ENCODE measurements at places on chromosomes 11 and 22.

- H3K27ac ChIP-seq, result peak overlapping the region; percentile 93
- H3K27me3 ChIP-seq, result no peaks in the 10 kb centered on the region
- no peaks in the 10 kb centered on the region for H3K36me3 ChIP-seq
- DNase-seq, result peak; percentile 89
Measured at GRCh38 chr11:64185175-64185692, 737 bp upstream of the STIP1 start.

- no peaks in the 10 kb centered on the region for H3K4me1 ChIP-seq
- H3K36me3 ChIP-seq, result no peaks in the 10 kb centered on the region
- no peak overlapping the region for H3K27ac ChIP-seq
Measured at GRCh38 chr11:61853698-61854169, 25.6 kb downstream of the FADS2 start.

DNA sequence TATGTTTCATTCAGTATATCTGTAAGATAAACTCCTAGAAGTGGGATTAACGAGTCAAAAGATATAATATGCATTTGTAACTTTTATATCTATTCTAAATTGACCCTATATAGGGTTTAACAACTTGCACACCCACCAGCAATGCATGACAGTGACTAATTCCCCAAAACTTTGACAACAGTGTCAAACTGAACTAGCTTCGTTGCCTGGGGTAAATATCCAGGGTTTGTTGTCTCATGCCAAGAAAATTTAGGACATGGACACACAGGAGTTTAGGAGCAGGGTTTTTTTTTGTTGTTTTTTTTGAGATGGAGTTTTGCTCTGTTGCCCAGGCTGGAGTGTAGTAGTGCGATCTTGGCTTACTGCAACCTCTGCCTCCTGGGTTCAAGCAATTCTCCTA is 5.1 kb downstream of the SNU13 start:
- DNase-seq, result no peak
- no peak overlapping the region for H3K4me3 ChIP-seq
- H3K4me1 ChIP-seq, result peaks cover 28% of the 10 kb centered on the region
- H3K27me3 ChIP-seq, result no peaks in the 10 kb centered on the region
- H3K36me3 ChIP-seq, result no peaks in the 10 kb centered on the region
- H3K27ac ChIP-seq, result no peak overlapping the region

DNA sequence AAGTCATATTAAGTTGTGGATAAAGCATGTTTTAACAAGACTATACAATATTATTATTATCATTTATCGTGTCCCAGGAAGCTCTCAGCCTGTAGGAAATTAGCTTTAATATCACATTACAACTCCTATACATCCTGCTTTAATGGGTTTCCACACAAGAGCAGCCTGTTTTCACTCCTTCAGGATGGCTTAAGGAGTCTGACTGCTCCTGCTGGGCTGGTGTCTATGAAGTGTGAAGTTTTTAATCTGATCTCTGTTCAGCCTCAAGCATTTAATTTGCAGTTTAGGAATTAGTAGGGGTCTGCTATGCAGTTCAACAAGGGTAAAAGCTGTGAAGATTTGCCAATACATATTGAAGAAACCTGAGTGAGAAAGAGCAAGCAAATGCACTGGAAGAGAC is 653.4 kb upstream of the LRRC4C start:
- no peaks in the 10 kb centered on the region for H3K4me1 ChIP-seq
- no peak overlapping the region for H3K4me3 ChIP-seq

GRCh38 chr11:45106440-45106839 is 40.0 kb upstream of the PRDM11 start:
- no peak overlapping the region for H3K4me3 ChIP-seq
- H3K36me3 ChIP-seq, result no peaks in the 10 kb centered on the region
- DNase-seq, result no peak
- no peaks in the 10 kb centered on the region for H3K27me3 ChIP-seq
- H3K4me1 ChIP-seq, result no peaks in the 10 kb centered on the region

DNA sequence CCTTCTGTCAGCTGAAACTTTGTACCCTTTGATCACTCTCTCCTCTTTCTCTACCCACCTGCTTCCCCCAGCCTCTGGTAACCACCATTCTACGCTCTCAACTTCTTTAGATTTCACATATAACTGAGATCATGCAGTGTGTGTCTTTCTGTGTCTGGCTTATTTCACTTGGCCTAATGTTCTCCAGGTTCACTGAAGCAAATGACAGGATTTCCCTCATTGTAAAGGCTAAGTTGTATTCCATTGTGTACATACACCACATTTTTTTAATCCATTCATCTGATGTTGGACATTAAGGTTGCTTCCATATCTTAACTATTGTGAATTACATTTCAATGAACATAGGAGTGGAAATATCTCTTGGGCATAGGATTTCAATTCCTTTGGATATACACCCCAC is 207.6 kb downstream of the MIAT start:
- H3K27me3 ChIP-seq, result no peaks in the 10 kb centered on the region
- no peaks in the 10 kb centered on the region for H3K4me1 ChIP-seq
- H3K4me3 ChIP-seq, result no peak overlapping the region

DNA sequence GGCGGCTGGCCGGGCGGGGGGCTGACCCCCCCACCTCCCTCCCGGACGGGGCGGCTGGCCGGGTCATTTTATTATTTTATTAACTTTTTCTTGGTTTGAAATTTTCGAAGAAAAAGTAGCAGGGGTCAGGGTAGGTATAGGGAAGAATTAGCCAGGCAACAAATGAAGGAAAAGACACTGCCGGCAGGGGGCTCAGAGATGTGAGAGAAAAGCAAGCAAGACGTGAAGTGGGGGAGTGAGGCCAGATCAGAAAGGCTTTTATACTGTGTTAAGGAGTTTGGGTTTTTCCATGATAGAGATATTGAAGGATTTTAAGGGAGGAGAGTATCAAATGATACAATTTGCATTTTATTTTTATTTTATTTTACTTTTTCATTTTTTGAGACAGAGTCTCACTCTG is 19.0 kb downstream of the RNF214 start:
- no peak for DNase-seq
- H3K4me3 ChIP-seq, result no peak overlapping the region
- no peaks in the 10 kb centered on the region for H3K4me1 ChIP-seq
- H3K27ac ChIP-seq, result no peak overlapping the region
- H3K27me3 ChIP-seq, result no peaks in the 10 kb centered on the region

DNA sequence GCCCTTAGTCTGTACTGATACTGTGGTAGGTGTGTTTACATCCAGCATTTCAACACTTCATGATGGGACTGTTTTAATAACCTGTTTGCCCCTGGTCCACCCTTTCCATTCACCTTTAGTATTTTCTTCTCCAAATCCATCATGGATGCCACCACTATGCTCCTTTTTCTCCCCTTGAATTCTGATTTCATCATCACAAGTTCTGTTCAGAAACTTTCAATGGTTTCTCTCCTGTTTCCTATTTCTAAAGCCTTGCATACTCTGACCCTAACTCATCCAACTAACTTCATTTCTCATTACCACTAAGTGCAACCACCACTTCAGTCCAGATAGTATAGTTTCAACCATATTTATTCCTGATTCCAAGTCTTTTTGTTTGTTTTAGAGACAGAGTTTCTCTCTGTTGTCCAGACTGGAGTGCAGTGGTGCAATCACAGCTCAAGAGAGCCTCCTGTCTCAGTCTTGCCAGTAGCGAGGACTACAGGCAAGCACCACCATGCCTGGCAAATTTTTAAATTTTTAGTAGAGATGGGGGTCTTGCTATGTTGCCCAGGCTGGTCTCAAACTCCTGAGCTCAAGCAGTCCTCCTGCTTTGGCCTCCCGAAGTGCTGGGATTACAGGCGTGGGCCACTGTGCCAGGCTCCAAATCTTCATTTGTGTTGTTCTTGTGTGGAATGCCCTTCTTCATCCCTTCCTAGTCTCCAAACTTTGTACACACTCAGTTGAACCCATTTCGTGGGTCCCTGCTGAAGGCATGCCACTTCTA is 1.2 kb upstream of the LIN7C start:
- H3K27me3 ChIP-seq, result no peaks in the 10 kb centered on the region
- H3K4me3 ChIP-seq, result no peak overlapping the region
- DNase-seq, result no peak
- no peaks in the 10 kb centered on the region for H3K36me3 ChIP-seq
- H3K4me1 ChIP-seq, result peaks cover 35% of the 10 kb centered on the region
- no peak overlapping the region for H3K27ac ChIP-seq

DNA sequence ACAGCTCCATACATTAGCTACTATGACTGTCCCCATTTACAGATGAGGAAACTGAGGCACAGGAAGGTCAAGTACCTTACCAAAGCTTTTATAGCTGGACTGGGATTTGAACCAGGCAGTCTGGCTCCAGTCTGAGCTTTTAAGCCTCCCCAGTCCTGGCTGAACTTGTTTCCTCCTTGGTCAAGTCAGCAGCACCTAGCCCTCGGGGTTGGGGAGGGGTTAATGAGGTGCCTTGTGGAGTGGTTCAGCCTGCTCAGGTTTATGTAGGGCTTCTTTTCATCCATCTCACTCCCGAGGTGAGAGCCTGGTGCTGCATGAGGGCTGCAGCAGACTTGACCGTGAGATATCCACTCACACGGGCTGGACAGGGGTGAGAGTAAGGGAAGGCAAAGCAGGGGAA is 36.7 kb upstream of the GCAT start:
- H3K27me3 ChIP-seq, result no peaks in the 10 kb centered on the region
- no peak overlapping the region for H3K4me3 ChIP-seq
- no peak for DNase-seq
- no peaks in the 10 kb centered on the region for H3K36me3 ChIP-seq

DNA sequence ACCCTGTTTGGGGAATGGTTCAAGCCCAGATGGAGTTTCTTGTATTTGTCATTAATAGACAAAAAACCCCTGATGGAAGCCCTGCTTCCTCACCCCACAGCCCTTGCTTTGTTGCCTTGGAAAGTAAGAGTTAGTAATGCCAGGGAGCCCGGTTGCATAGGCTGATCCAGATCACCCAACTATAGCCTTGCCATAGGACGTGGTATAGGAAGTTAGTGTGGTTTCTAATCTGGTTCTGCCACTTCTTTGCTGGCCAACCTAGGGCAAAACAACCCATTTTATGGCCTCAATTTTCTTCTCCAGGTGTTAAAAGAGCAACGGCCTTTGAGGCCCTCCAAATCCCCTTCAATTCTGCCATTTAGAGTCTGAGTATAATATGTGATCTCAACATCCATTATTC is 97.9 kb downstream of the STIM1 start:
- no peak overlapping the region for H3K4me3 ChIP-seq
- H3K27me3 ChIP-seq, result no peaks in the 10 kb centered on the region
- H3K27ac ChIP-seq, result no peak overlapping the region
- H3K36me3 ChIP-seq, result no peaks in the 10 kb centered on the region
- no peak for DNase-seq

GRCh38 chr11:128890543-128891368 is at the start of gene KCNJ5:
Gene KCNJ5 (plus strand): TSS chr11:128891356. CDS start chr11:128911274, 19,918 bp downstream.
- peak within 1 kb of the TSS; percentile 87 for H3K27ac ChIP-seq
- H3K27me3 ChIP-seq, result no peaks in the 10 kb centered on the region
- peak within 1 kb of the TSS; percentile 17 for H3K4me3 ChIP-seq
- peak; percentile 56 for DNase-seq
- H3K4me1 ChIP-seq, result peaks cover 87% of the 10 kb centered on the region

DNA sequence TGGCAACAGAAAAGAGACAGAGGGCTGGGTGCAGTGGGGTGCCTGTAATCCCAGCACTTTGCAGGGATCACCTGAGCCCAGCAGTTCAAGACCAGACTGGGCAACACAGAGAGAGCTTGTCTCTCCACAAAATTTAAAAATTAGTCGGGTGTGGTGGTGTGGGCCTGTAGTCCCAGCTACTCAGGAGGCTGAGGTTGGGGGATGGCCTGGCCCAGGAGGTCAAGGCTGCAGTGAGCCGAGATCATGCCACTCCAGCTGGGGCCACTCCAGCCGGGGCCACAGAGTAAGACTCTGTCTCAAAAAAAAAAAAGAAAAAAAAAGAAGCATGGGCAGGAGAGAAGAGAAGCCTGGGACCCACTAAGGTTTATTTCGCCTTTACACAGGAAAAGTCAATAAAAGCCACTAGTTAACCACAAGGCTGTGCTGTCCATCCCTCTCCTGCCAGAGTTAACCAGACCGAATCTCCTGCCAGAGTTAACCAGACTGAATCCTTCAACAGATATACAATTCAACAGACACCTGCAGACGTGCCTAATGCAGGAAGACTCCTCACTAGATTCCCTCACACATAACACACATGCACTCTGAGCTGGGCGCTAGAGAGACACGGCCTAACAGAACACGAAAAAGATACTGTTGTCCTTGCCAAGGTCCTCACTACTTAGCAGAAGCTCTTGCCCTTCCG is 29.8 kb downstream of the MICAL3 start:
- no peak overlapping the region for H3K4me3 ChIP-seq
- no peaks in the 10 kb centered on the region for H3K27me3 ChIP-seq
- no peaks in the 10 kb centered on the region for H3K36me3 ChIP-seq
- H3K27ac ChIP-seq, result no peak overlapping the region

GRCh38 chr11:122653916-122654585 is 1.5 kb upstream of the UBASH3B start:
- H3K27ac ChIP-seq, result no peak overlapping the region
- H3K4me3 ChIP-seq, result no peak overlapping the region
- peaks cover 13% of the 10 kb centered on the region for H3K4me1 ChIP-seq

DNA sequence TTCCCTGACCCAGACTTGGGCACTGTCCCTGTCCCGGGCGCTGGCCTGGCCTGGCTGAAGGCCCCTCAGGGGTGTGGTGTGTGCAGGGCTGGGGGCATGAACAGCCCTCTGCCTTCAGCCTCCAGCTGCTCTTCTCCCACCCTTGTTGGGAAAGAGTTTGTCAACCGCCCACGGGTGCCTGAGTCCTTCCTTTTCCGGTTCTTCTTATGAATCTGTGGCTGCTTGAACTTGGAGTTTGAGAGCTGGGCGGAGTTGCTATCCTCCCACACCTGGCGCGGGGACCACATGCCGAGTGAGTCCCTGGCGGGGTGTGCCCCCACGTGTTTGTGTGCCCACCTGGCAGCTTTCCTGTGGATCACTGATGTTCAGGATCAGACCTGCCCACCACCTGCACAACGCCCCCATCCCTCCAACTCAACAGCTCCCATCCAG is 13.4 kb downstream of the NFAM1 start:
- H3K27me3 ChIP-seq, result no peaks in the 10 kb centered on the region
- H3K4me3 ChIP-seq, result no peak overlapping the region
- H3K36me3 ChIP-seq, result no peaks in the 10 kb centered on the region
- H3K4me1 ChIP-seq, result no peaks in the 10 kb centered on the region

DNA sequence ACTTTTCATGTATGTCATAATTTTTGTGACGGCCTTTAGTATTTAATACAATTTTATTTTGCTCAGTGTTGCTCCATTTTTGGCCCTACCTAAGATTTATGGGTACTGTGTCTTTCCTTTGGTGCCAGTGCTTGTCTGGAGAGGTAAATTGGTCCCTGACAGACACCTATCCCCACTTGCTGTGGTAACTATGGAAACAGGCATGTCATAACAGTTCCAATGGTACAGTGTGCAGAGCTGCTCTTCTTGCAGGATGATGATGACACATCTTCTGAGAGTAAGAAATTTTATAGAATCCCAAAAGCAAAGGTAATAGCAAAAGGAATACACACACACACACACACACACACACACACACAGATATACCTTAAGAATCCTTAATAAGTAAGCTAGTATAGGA is 118.5 kb downstream of the ELP4 start:
- H3K4me3 ChIP-seq, result no peak overlapping the region
- no peaks in the 10 kb centered on the region for H3K36me3 ChIP-seq
- H3K4me1 ChIP-seq, result no peaks in the 10 kb centered on the region
- H3K27ac ChIP-seq, result no peak overlapping the region
- no peaks in the 10 kb centered on the region for H3K27me3 ChIP-seq
- DNase-seq, result no peak

DNA sequence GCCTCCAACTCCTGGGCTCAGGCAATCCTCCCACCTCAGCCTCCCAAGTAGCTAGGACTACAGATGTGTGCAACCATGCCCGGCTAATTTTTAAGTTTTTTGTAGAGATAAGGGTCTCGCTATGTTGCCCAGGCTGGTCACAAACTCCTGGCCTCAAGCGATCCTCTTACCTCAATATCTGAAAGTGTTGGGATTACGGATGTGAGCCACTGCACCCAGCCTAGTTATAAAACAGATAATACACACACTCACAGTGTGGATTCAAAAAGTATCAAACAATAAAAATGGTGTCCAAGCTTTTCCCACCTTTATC is 377 bp upstream of the CCDC188 start:
- no peak for DNase-seq
- no peak overlapping the region for H3K27ac ChIP-seq
- no peaks in the 10 kb centered on the region for H3K27me3 ChIP-seq
- H3K36me3 ChIP-seq, result no peaks in the 10 kb centered on the region
- H3K4me1 ChIP-seq, result no peaks in the 10 kb centered on the region
